ENCODE measurements at places on chromosomes 3 and 15.

GRCh38 chr15:95784508-95784907 is 546.0 kb upstream of the NR2F2 start:
- H3K27ac ChIP-seq = no peak overlapping the region
- H3K4me3 ChIP-seq = no peak overlapping the region
- H3K36me3 ChIP-seq = no peaks in the 10 kb centered on the region
- no peak for DNase-seq

- no peaks in the 10 kb centered on the region for H3K36me3 ChIP-seq
- no peaks in the 10 kb centered on the region for H3K27me3 ChIP-seq
- H3K4me1 ChIP-seq = no peaks in the 10 kb centered on the region
- no peak for DNase-seq
- H3K27ac ChIP-seq = no peak overlapping the region
These were observed 151.2 kb downstream of the MYRIP start for GRCh38 chr3:39960515-39961191.

DNA sequence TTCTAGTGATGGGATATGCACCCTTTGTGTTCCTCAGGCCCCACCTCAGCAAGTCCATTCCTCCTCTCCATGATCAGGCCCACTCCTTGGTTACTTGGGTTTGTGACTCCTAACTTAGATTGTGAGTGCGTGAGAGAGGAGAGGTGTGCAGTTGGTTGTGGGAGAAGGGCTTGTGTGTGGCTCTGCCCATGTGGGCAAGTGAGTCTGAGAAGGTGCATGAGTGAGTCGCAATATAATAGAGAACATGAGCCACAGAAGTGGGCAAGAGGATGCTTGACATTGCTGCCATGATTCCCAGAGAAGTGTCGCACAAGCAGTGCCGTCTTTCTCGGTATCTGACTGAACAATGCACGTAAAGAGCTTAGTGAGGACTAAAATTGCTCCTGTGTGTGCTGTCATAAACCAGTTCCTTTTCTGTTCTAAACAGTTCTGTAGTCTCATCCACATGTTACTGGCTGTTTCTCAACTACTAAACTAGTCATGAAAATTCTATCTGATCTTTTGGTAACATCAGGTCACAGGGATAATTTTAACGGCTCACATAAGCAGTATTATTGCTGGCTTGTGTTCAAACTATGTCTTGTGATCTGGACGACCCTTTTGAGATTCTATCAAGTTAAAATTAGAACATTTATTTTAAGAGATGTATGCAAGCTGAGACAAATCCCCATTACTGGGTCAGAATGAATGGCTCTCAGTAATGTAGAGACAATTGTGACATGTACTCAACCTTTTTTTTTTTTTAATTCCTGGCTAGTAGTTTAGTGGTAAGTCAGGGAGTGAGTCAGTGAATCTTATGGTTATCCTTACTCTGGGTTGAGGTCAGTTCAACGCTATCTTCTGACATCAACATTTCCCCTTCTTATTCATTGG is 25.6 kb downstream of the GYG1 start:
- H3K36me3 ChIP-seq = no peaks in the 10 kb centered on the region
- DNase-seq = no peak
- no peaks in the 10 kb centered on the region for H3K27me3 ChIP-seq
- no peak overlapping the region for H3K27ac ChIP-seq

- no peak overlapping the region for H3K27ac ChIP-seq
- H3K36me3 ChIP-seq = no peaks in the 10 kb centered on the region
- no peaks in the 10 kb centered on the region for H3K4me1 ChIP-seq
- DNase-seq = no peak
- no peaks in the 10 kb centered on the region for H3K27me3 ChIP-seq
These were observed 161.8 kb downstream of the SNRK start for GRCh38 chr3:43448098-43448497.

DNA sequence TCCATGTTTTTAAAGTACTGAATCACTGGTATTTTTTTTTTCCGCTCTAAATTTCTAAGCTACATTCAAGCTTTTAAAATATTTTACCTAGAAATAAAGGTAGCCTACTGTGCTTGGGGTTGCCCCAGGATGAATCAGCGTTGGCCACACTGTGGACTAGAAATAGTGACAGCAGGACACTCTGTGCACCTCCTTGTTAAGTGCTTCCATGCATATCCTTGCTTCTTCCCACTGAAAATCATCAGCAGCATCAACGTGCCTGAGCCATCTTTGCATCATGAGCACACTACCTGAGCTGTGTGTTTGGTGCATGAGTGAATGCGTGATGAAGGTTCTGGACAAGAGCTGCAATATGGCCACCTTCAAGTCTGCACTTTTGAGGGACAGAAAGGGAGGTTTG is 142.0 kb upstream of the SLC2A2 start:
- no peaks in the 10 kb centered on the region for H3K27me3 ChIP-seq
- H3K36me3 ChIP-seq = no peaks in the 10 kb centered on the region
- H3K27ac ChIP-seq = no peak overlapping the region
- no peaks in the 10 kb centered on the region for H3K4me1 ChIP-seq
- DNase-seq = no peak

DNA sequence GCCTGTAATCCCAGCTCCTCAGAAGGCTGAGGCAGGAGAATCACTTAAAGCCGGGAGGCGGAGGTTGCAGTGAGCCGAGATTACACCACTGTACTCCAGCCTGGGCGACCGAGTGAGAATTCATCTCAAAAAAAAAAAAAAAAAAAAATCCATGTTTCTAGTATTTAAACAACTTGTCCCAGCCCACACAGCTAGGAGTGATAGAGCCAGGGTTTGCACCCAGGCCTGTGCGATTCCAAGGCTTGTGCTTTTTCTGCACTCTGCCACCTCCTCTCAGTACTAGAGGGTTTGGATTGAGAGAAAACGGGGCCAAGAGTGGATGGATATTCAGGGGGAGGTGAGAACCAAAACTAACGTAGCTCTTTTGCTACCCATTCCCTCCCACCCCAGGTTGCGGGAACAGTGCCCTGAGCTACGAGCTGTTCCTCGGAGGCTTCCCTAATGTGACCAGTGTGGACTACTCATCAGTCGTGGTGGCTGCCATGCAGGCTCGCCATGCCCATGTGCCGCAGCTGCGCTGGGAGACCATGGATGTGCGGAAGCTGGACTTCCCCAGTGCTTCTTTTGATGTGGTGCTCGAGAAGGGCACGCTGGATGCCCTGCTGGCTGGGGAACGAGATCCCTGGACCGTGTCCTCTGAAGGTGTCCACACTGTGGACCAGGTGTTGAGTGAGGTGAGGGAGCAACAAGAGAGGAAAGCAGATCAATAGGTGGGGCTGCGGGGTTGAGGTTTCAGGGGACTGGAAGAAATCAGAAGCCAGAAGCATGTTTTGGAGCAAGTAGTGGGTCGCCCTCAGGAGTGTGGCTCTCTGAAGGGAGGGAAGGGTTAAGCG is 4.1 kb downstream of the CAMK2N2 start:
- H3K27me3 ChIP-seq = no peaks in the 10 kb centered on the region
- no peak overlapping the region for H3K27ac ChIP-seq
- H3K36me3 ChIP-seq = no peaks in the 10 kb centered on the region
- no peak for DNase-seq
- H3K4me3 ChIP-seq = no peak overlapping the region

DNA sequence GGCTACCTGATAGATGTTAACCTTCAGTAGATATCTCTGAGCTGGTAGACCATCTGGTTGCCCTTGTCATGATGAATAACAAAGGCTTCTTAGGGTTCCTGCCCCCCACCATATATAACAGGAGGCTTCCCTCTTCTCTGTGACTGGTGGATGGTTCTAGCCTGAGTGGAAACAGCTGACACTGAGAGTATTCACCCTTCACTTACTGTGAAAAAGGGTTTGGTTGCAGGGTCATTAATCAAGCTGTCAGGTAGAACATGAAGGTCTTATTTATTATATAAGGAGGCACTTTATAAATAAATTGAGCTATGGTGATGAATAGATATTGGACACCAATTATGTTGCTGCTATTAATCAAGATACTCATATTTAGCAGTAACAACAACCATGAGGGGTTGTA is 58.6 kb downstream of the CACNA2D3 start:
- no peaks in the 10 kb centered on the region for H3K4me1 ChIP-seq
- H3K27me3 ChIP-seq = no peaks in the 10 kb centered on the region
- DNase-seq = no peak
- H3K27ac ChIP-seq = no peak overlapping the region

DNA sequence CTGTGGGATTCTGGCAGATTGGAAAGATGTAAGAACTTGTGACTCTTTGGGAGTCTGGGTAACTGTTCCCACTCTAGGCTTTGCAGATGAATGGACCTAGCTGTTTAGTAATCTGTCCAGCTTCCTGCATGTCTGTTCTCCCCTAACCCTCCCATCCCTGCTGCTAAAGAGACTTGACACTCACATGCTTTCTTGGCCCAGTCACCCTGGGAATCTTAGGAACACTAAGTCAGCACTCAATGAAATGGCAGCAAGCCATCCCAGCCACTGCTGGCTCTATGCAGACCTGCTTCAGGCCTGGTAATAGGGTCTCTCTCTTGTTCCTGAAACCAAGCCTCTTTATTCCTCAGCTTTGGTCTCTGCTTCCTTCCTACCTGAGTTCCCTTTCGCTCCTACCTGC is 63.7 kb upstream of the THSD4 start:
- DNase-seq = no peak
- H3K4me3 ChIP-seq = no peak overlapping the region
- H3K27me3 ChIP-seq = no peaks in the 10 kb centered on the region
- H3K4me1 ChIP-seq = no peaks in the 10 kb centered on the region
- H3K36me3 ChIP-seq = no peaks in the 10 kb centered on the region
